Prostate gland (tissue), 2 donors: ENCODE measurements at places on chromosomes 2 and 18.
A peak's percentile ranks its signal among the peaks of the same experiment; 100 is the strongest.

GRCh38 chr2:99975386-99975785 is 167.0 kb downstream of the AFF3 start:
- DNase-seq = no peak

DNA sequence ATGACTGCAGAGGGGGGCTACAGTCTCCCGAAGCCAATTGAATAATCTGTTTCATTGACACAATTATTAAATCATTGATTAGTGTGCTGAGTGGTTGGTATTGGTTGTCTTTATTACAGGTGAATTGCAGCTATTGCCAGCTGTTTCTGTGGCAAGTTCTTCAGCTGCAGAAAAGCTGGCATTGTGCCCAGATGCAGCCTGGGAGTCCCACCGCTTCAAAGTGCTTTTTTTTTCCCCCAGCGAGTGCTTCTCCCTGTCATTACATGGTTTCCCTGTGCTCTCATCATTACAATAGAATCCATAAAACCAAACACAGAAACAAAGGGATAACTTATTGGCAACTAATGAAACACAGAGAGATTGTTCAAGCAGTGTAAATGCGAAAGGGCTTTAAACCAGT is 164.7 kb downstream of the GRB14 start:
- DNase-seq = no peak

- DNase-seq = no peak
These were observed 194.4 kb downstream of the LPIN1 start for GRCh38 chr2:11940799-11941198.

DNA sequence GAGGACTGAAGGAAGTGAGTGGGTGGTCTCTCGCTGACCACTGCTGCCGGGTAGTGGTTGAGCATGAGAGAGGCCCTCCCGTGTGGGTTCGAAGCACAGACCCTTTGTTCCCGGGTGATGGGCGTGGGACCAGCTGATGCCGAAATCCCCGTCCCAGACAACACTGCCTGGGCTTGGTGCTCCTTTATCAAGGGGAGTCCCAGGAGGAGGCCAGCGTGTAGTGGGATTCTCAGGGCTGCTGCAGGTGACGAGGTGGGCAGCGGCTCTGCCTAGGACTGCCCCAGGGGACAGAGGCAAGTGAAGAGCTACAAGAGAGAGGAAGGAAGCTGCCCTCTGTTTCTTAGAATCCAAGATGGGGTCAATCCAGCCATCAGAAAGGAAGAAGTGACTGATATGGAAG is 251.3 kb upstream of the PXDN start:
- no peak for DNase-seq

DNA sequence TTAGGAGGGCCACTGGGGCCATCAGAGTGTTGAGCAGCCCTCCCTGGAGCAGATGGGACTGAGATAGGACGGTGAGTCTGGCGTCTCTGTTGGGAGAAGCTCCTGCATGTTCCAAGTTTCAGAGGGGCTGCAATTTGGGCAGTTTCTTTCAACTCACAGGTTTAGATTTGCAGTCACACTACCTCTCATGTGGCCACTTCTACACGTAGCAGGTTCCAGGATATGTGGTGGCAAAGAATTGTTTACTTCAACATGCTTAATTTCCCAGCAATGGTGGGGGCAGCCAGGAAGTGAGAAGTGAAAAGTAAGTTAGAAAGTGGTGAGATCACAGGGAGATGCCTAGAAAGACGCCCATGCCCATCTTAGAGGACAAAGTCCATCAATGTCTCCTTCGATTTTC is 9.3 kb downstream of the NCK2 start:
- DNase-seq = no peak

- DNase-seq = no peak
These were observed 245.7 kb downstream of the LOXHD1 start for GRCh38 chr18:46411191-46411828.

DNA sequence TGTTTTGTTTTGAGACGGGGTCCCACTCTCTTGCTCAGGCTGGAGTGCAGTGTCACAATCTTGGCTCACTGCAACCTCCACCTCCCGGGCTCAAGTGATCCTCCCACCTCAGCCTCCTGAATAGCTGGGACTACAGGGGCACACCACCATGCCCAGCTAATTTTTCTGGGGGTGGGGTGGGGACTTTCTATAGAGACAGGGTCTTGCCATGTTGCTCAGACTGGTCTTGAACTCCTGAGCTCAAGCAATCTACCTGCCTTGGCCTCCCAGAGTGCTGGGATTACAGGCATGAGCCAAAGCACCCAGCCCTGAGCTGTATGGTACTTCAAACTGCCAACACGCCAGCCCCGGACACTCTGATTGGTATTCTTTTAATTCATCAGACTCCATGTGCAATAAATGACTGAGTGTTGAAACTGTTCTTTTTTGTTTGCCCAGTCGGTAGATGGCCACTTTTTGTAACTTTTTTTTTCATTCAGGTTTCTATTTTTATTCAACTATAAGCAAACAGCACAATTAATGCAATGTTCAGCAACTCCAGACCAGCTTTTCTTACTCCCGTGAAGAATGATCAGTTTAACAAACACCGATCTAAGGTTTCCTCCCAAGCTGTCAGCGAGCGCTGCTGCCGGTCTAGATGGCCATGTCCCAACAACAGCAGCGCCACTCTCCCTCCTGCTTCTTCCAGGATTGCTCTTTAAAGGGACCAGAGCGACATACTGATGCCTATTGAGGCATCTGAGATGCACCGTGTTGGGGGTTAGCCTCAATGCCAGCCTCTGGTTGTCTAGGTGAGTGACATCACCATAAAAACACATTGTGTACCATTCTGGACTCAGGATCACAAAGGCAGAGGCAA is 12.5 kb upstream of the TGOLN2 start:
- DNase-seq = peak; percentile 70

GRCh38 chr2:54388076-54388475 is 68.1 kb upstream of the SPTBN1 start:
- no peak for DNase-seq

GRCh38 chr18:57294547-57294946 is 57.8 kb upstream of the ST8SIA3 start:
- DNase-seq = no peak

- DNase-seq = no peak
These were observed 1355.4 kb upstream of the ACVR2A start for GRCh38 chr2:146489386-146489785.

- no peak for DNase-seq
These were observed 165.9 kb downstream of the UXS1 start for GRCh38 chr2:106028192-106028591.

DNA sequence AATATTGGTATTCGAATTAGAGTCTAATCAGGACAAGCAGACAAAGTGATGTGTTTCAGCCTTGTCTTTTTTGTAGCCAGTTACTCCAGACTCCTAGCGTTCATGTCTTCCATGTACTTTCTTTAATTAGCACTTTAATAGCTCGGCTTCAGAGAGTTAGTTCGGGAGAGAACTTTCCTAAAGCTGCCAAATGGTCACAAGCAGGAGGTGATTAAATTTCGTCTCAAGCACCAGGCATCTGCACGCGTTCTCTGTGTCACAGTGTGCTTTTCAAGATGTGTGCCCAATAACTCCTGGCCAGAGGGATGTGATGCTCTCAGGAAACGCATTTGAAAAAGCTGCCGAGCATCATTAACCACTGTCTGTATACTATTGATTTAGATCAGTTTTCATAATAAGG is 790.8 kb downstream of the SOCS6 start:
- DNase-seq = no peak

GRCh38 chr2:7845332-7845731 is 836.5 kb upstream of the ID2 start:
- no peak for DNase-seq

DNA sequence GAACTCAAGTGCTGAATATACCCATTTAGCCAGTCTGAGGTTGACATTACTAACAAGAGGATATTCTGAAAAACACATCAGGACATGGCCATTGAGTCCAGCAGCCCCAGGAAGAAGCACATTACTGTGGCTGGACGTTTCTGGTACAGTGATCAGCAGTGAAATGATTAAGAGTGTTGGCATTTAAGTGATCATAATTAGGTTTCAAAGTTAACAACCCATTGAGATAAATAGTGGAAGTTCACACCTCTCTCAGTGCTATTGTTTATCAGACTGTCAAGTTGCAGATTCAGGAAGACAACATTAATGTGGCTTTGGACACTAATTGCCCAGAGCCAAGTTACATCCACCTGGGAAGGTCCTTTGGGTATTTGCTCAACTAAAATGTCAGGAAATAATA is 139.5 kb upstream of the GAREM1 start:
- no peak for DNase-seq

- no peak for DNase-seq
These were observed 99.0 kb downstream of the MBD2 start for GRCh38 chr18:54125429-54125828.

- no peak for DNase-seq
These were observed 44.9 kb downstream of the ZEB2 start for GRCh38 chr2:144475044-144475443.
